Anterior cingulate cortex (tissue), 58 donors: ENCODE measurements at places on chromosomes 4 and X.

DNA sequence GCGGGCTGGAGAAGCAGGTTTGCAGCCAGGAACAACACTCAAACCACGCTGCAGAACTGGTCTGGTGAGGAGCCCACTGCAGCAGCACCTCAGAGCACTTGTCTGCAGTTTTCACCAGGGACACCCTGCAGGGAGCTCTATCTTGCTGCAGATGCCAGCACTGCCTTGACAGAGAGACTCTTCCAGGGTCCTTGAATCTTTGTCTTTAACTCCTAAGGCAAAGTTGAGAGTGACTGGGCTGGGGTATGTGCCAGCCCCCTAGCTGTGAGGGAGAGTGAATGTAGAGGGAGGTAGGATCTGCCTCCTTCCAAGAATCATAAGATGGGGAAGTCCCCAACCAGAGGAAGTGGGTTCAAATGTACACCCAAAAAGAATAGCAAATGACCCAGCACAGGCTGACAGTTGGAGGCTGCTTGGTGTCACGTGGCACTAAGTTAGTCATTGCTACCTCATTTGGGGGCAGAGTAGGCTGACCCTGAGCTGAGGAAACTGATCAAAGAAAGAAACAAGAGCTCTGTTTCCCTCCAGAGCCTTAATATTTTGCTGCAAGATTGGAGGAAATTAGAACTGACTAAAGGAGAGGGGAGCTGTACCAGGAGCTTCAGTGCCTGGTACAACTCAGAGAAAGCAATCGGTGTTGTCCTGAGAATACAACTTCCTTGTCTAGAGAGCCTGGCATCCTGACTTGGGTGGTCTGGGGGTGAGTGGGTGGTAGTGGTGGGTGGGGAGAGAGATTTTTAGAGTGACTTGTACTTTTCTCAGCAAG lies 28.2 kb upstream of the HUWE1 start:
- DNase-seq = no peak

DNA sequence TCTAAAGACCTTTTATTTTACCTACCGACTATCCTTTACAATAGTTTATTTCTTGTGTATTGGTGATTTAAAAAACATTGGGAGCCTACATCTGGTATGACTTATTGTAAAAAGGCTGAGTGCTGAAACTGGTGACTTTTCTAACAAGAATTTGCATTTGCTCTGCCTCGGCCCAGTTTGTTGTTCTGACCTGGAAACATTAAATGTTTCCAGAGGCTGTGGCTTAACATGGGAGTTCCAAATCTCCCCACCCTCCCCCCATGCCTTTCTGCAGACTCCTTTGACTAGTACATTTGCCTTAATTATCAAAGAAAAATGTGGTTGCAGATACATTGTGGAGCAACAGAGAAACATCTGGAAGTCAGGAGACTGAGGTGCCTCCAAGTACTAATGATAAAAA lies 39.8 kb downstream of the SPCS3 start:
- DNase-seq = no peak

DNA sequence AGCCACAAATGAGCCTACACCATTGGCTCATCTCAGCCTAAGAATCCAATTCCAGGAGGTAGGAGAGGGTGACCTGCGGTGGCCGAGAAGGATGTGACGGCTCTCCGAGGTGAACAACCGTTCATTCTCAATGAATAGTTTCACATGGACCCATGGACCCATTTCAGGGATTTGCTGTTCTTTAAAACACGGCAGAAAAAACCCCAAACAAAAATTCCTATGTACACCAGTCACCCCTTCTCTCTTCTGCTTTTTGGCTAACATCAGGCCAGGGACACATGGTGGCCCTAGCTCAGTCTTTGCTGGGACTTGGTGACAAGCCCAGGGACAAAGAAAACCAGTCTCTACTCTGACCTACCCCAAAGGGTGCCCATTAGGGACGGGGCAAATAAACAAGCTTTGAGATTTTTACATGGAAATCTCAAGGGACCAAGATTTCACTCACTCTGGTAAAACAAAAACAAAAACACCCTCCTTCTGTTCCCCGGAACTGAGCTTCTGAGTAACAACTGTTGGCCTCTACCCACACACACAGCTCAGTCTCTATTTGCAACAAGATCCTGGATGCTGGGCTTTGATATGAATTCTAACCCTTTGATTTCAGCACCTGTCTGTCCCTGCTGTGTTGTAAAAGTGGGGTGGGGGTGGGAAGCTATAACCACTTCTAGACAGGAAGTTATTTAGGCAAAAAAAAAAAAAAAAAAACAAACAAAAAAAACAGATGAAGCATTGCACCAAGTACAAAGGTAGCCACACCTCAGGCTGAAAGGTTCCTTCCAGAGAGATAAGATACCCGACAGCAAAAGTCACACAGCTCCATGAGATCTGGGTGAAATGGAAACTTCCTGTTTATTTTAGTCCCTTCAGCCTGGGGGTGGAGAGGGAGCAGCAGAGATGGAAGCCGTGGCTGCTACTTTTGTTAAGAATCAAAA lies 49.0 kb downstream of the DDX3X start:
- DNase-seq = no peak

DNA sequence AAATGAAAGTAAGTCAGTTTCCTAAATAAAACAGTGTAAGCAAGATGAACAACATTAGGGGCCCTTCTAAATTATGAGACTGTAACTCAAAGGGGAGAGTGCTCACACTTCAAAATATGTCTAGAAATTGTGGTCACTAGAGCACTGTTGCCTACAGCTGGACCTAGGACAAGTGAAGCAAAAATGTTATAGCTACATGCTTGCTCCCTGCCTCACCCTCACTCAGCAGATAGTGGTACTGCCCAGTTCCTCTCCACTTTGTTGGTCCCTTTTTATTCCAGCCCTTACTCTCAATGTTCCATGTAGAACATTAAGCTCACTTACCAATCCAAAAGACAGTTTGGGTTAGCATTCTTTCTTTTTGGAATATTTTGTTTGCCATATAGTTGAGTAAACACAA lies 147.3 kb downstream of the GRIA3 start:
- DNase-seq = no peak

DNA sequence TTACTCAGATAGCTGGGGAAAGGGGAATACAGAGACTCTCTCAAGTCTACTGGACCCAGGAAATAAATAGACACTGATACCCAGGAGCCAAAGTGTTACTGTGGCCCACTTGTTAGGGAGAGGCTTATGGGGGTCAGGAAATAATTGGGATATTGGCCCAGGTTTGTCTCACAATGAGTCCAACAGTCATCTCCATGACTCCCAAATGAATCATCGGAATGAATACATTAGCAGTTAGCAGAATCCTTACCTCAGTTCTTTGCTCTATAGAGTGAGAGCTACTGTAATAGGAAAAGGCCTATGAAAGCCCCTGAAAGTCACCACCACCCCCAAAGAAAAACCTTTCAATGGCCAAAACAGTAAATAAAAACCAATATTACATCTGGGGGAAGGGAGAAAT lies 42.4 kb upstream of the ARHGEF6 start:
- no peak for DNase-seq

GRCh38 chrX:12843061-12843667 lies 23.7 kb upstream of the TLR7 start:
- DNase-seq = no peak

DNA sequence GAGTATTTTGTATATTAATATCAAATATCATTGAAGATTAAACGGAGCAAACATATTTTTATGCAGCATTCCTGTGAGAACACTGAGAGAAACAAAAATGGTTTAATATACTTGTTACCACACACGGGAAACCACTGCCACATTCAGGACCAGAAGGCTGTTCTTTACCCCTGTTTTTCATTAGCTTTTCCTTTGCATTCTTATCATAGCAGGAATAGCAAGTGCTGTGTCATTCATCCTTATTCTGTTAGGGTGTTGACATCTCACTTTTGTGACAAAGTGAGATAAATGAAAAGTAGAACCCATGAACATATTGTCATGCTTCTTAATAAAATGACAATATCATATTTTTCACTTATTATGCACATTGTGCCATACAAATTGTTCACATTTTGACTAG lies 212.4 kb upstream of the NDST4 start:
- DNase-seq = no peak

GRCh38 chr4:153629776-153630175 lies 54.3 kb upstream of the TLR2 start:
- DNase-seq = no peak

DNA sequence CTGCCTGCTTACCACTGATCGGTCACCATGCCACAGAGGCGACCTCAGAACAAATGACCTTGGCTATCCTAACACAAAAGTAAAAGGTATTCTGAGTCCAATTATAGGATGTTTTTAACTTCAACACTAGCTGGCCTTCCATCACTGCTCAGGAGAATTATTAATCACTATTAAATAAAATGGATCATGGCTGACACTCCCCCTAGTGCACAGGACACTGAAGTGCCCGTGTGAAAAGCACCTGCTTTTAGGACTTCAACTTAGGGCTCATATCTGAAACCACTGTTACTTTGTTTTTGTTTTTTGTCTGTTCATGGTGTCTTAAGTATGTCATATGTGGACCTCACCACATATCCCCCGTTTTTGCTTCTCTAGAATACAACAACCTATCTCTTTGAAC lies 33.9 kb downstream of the STX18 start:
- DNase-seq = no peak

- DNase-seq = no peak
Observed at GRCh38 chr4:88599714-88600113, 7.4 kb downstream of the HERC3 start.

DNA sequence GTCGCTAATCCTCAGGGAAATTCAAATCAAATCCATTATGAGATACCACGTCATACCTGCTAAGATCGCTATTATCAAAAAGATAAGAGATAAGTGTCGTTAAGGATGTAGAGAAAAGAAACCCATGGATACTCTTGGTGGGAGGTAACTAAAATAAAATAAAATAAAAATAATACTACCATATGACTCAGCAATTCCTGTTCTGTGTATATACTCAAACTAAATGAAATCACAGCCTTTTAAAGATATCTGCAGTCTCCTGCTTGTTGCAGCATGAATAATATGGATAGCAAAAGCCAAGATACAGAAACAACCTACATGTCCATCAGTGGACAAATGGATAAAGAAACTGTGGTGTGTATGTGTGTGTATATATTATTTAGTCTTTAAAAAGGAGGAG lies 105.8 kb upstream of the IL15 start:
- no peak for DNase-seq

- DNase-seq = no peak
Observed at GRCh38 chr4:41106081-41106480, 108.3 kb downstream of the APBB2 start.

GRCh38 chrX:11757397-11757718 lies 679 bp upstream of the MSL3 start:
- no peak for DNase-seq

DNA sequence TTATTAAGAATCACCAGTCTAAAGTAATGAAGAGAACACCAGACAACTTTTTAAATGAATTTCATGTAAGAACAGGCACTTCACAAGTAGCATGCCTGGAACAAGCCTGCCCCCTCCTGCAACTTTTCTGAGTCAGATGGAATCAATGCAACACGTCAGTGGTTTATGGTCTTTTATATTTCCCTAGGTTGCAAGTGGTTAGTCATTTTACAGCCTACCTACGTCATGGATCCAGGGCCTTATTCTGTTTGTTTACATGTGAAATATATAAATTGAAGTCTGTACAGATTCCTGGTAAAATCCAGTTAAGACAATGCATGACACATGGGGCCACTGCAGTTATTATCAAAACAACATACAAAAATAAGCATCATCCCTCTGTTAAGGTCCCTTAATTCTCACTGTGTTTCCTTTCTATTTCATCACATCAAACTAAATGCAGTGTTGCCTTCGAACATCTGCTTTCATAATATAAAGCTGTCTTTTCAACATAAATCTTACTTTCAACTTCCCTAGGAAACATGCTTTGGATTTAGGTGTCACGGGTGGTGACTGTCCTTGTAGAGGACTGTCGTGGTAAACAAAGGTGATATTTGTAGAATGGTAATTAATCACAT lies 309.3 kb downstream of the FRMPD4 start:
- no peak for DNase-seq

GRCh38 chr4:157294575-157294974 lies 74.0 kb downstream of the GRIA2 start:
- DNase-seq = no peak

DNA sequence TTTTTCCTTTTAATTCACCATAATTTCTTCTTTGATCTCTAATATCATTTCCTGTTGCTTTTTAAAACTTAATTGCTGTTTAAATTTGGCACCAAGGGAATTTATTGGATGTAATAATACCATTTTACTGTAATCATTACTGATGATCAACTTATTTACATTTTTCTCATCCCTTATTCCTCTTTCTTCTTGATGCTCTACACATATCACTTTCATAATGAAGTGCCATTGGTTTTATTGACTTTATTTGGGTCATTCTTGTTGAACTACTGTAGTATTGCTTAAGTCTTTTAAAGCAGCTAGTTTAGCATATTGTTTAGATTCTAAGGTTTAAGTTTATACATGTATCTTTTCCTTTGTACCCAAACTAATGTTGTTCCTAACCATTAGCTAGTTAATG lies 130.7 kb downstream of the SLC4A4 start:
- DNase-seq = no peak

DNA sequence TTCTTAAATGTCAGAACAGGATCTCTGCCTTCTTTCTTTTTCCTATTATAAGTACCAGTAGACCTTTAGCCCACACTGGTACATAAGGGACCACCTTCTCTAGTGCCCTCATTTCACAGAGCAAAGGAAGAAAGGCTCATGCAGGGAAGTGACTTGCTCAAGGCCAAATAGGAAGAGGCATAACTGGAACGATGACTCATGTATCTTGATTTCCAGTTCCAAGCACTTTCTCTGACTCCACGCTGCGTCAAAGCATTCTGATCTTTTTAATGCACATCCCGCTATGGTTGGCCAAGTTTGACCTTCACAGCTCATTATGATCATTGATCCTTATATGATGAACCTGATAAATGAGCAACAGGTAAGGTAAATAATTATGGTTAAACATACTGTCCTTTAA lies 542.0 kb downstream of the GBA3 start:
- DNase-seq = no peak
